ENCODE measurements at places on chromosomes 2 and 18. TPM values are rescaled to one million over a fixed set of nuclear protein-coding genes. Genes with fewer than 3 reads are reported as not detected.

The PTH2R gene
- 22.5 TPM for total RNA-seq

The SCN2A gene
- 2.7 TPM for total RNA-seq

The DAPL1 gene
- 9.6 TPM for total RNA-seq

The EGR4 gene
- not detected for total RNA-seq

Measured in metanephros (tissue), 2 donors.